ENCODE measurements at places on chromosomes 16 and 17. TPM values are rescaled to one million over a fixed set of nuclear protein-coding genes. Genes with fewer than 3 reads are reported as not detected.

DNA sequence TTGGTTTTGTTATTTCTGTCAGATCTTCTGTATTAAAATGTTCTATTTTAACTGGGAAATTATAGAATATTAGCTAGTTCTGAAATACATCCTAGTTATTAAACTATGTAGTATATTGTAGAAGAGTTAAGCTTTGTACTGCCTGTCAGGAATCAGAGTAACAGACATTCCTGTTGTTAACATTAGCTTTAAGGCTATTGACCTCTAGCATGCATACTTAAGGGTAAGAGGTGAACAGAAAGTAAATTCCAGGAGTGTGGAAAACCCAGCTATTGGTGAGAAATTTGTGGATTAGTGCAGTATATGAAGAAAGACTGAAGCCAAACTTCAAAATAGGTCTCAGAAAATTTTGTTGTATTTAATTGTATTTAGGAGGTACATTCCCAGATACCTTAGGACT lies 111.3 kb downstream of the CHD9 start:
- no peak for DNase-seq

GRCh38 chr17:9968881-9969280 lies 63.8 kb upstream of the RCVRN start:
- no peak for DNase-seq

The MIEN1 gene
- 50.0 TPM for total RNA-seq

- peak; percentile 61 for DNase-seq
These were observed at the start of gene SMARCE1 for GRCh38 chr17:40647624-40648383. Gene SMARCE1, minus strand, starts transcription at chr17:40647818. Its CDS starts 2,016 bp downstream, at chr17:40645802.

- no peak for DNase-seq
These were observed 25.5 kb downstream of the ASPA start for GRCh38 chr17:3501344-3501743.

GRCh38 chr17:30401097-30401496 lies 22.4 kb downstream of the CPD start:
- no peak for DNase-seq

The KRT33B gene
- not detected for total RNA-seq

GRCh38 chr17:21397341-21398190 lies 21.4 kb downstream of the KCNJ12 start:
- DNase-seq, result no peak

The SNX20 gene
- not detected for total RNA-seq

GRCh38 chr17:9825641-9826150 lies at the start of gene GLP2R:
Gene GLP2R, plus strand, starts transcription at chr17:9825924. Its CDS starts 140 bp downstream, at chr17:9826064.
- no peak for DNase-seq

The PRR35 gene
- total RNA-seq, result not detected

The VEZF1 gene
- 49.5 TPM for total RNA-seq

DNA sequence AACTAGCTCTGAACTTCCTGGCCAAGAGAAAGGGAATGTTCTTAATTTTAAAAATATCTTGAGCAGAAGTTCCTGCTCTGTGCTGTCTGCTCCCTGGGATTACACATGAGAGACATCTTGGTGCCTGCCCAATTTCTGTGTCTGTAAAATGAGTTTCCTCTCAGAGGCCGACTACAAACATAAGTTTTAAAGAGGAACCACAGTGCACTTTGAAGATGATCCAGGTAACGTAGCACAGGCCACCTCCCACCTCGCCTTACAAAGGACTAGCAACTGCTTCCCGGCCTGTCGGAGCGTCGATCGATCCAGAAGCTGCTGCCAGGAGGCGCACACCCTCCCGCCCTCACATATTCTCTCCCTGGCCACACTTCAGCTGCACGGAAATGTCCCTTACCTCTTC lies 55.0 kb upstream of the ATP2A3 start:
- DNase-seq, result no peak

DNA sequence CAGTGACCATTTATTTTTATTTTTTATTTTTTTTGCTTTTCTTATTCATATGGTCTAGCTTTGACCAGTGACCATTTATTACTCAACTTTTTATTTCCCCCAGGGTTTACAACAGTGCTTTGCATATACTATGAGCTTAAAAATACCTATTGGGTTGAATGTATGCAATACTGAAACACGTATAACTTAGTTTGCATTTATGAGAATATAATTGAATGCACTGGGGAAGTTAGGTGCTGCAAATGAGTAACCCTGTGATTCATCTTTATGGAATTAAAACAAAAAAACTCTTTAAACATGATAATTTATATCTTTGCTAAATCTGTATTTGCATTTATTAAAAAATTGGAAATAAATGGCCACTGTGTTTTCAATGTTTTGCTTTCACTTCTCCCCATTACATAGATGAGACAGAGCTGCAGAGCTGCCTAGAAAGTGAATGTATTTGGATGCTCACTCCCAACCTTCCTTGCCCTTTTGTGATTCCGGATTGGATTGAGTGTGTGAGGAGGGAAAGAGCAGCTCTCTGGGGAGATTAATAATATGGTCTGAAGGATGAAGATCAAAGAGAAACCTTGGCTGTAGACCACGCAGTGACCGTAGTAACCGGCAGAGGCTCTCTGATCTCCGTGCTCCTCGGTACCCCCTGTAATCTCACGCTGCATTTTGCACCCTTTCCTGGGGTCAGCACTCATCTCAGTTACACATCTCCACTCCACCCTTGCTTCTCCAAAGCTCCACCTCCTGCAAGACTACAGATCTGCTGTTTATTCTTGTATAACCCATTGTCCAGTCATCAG lies 14.3 kb downstream of the TMEM100 start:
- no peak for DNase-seq

- no peak for DNase-seq
These were observed 13.8 kb upstream of the TMEM98 start for GRCh38 chr17:32914181-32914580.

GRCh38 chr17:67679721-67680120 lies 38.0 kb upstream of the NOL11 start:
- no peak for DNase-seq

The AATK gene
- total RNA-seq, result 9.3 TPM

DNA sequence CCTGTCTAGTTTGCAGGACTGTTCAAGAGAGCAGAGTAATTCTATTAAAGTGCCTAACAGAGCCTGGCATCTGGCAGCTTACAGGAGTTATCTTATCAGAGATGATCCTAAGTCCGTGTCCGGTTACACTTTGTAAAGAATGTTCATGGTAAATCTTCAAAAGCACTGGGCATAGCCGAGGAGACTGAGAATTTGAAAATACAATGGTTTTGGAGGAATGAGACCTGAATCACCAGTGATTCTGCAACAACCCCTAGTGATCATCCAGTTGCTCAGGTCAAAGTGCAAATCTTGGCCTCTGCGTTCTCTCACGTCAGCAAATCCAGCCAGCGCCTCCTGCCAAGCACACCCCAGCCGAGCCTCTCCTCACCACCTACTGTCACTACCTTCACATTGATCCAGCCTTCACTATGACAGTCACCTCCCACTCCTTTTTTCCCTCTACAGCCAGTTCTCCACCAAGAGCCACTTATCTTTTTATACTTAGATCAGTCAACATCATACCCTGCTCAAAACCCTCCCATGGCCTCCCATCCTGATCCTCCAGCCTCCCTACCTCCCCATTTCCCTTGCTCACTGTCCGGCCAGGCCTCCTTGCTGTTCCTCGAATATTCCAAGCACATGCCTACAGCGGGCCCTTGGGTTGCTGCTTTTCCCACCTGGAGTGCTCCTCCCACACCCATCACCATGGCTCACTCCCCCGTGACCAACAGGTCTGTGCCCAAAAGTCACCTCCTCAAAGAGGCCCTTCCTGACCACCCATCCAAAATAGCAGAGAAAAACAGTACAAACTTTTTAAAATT lies 57.4 kb upstream of the ERN1 start:
- DNase-seq, result no peak

- peak; percentile 48 for DNase-seq
These were observed 3.0 kb downstream of the HIRIP3 start for GRCh38 chr16:29992344-29992967.

The VMP1 gene
- 568 TPM for total RNA-seq

- no peak for DNase-seq
These were observed 5.5 kb upstream of the TMEM114 start for GRCh38 chr16:8595783-8596182.

DNA sequence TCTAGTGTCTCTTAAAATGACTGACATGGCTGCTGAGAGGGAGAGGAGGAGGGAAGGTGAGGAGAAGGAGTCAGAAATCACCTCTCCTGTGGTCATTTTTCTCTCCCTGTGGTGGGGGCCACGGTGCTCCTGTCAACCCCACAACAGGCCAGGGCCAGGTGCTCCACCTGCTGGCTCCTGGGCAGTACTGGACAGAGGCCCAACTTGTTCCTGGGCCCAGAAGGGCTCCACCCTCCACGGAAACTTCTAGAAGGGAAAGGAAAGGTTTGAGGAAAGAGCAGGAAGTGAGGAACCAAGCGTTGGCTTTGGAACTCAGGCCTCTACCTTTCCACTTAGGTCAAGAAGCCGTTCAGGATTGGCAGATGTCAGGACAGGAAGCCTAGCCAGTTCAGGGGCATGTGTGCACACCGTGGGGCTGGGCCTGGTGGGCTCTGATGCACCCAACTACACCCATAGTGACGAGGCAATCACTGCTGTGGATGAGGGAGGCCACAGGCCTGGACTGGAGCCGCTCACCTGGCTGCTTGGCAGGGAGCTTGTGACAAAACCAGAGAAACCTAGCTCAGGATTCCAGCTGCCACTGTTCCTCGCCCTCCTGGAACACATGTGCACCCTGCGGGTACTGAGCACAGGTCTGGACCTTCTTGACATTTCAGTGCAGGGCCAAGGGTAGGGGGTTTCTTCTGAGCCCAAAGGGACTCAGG lies 36.1 kb downstream of the WNT3 start:
- peak; percentile 59 for DNase-seq

GRCh38 chr17:68470961-68471360 lies 13.7 kb upstream of the WIPI1 start:
- peak; percentile 48 for DNase-seq

The NXPH3 gene
- 0.35 TPM for total RNA-seq

The ABCA6 gene
- total RNA-seq, result 0.75 TPM

The KRT36 gene
- not detected for total RNA-seq
